ENCODE measurements at places on chromosomes 2 and 18.

- DNase-seq = no peak
Observed at GRCh38 chr2:178234648-178235047, 40.3 kb downstream of the OSBPL6 start.

DNA sequence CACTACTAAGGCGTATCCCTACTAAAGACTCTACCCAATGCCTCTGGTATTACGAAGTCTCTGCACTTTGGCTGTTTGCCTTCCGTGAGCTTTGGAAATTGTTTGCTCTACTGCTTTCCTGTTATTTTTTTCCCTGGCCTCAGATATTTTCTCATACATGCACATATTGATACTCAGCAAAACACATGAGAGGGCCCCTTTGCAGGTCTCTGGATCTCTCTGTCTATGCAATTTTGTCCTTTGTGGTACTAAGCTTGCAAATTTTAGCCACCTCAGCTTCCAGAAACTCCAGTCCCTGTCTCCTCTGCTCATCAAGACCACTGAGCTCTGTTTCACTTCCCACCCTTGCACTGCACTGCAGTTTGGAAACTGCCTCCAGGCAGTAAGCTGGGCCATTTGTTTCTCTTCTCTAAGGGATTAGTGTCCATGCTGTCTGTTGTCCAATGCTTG lies 46.6 kb downstream of the TAF1B start:
- DNase-seq = no peak

DNA sequence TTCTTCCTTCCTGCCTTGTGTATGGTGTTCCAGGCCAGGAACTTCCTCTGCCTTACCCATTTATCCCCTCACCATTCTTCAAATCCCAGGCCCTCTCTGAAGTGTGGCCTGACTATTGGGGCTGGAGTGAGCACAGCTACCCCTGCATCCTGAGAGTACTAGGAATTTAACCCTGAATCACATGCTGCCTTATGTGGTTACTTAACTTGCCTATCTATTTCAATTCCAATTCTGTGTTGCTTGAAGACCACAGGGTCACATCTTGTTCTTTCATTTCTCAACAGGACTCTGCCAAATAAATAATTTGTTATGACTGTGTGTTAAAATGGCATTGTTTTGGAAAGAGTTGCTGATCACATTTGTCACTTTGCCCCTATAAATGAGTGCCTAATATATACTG lies 108.6 kb downstream of the CERS6 start:
- DNase-seq = no peak

DNA sequence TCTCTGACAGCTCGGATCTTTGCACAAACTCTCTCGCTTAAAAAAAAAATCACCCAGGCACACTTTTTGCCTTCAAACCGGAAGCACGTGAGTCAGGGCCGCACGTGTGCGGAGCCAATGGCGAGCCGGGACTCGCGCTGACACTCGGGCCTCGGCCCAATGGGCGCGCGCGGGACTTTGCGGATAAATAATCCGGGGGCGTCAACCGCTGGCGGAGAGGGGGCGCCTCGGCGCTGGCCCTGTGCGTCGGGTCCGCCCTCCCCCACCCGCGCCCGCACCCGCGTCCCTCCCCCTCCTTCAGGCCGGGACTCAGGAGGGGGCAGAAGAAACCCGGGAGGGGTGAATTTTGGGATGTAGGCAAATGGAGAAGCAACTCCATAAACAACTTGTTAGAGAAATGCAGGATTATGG lies 319 bp upstream of the EN1 start:
- peak; percentile 44 for DNase-seq

- no peak for DNase-seq
Observed at GRCh38 chr2:178069551-178069950, 3.0 kb downstream of the PDE11A start.

DNA sequence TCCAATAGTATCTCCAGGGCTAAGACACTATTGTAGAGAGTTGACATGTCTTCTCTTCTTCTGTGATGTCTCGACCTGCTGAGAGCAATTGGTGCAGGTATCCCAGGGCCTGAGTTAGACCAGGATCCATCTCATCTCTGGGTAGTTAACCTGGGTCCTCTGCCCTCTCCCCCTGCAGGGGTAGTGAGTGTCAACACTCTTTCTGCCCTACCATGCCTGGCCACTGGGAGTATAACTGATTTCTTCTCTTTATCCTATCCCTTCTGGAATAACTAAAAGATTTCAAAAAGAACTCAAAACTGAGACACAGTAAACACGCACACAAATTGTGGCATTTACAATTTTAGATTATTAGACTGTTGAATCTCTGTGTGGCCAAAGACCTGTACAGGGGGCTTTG lies 20.8 kb upstream of the SIX3 start:
- DNase-seq = no peak

DNA sequence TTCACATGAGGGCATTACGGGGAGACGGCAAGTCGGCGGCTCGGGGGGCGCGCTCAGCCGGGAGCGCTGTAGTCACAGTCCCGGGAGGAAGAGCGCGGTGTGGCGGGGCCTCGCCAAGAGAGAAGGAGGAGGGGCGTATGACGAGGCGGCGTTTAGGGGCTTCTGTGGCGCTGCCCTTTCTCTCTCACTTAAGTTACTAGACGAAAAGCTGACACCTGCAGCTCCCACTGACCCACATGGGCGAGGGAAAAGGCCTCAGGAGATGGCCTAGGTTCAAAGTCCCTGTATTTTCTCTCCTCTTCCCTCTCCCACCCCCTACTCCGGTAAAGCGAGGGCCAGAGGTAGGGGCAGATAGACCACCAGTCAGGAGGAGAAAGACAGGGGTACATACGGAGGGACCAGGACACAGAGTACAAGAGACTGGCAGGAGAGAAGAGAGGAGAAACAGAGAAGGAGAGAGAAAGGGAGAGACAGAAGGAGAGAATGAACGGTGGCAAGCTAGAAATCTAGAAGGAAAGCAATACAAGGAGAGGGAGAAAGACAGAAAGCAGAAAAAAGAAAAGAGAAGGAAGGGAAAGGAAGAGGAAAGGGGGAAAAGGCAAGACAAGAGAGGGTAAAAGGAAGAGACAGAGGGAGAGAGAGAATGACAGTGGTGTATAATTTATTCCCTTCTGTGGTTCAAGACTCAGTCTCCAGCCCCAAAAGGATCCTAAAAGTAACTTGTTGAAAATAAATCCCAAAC lies 3.8 kb downstream of the SIX2 start:
- no peak for DNase-seq

DNA sequence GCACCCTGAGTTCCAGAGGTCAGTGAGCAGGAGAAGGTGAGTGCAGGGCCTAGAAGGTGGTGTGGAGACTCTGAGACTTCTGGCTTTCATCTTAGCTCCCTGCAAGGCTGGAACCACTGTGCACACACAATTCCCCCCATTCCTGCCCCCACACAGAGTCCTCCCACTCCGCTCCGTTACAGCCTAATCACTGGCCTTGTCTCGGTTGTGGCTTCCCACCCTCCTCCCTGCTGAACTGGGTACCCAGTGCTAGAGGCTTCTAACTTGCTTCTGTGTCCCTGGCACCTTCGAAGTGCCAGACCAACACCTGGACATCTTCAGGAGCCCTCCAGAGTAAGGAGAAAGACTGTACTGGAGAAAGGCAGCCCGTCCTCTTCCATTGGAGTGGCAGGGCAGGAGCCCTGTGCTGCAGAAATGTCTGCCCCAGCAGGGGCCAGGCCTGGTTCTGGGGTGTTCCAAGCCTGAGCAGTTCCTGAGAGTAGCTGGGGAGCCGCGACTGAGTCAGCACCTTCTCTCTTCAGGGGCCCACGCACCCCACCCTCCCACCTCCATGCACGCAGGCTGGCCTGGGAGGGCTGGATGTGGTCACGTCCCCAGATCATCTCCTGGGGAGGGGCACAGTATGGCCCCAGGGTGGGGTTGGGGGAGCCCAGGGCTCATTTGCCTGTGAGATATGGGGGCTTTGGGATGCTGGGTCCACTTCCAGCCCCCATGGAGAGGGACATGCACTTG lies 23.4 kb downstream of the CROCC2 start:
- no peak for DNase-seq

DNA sequence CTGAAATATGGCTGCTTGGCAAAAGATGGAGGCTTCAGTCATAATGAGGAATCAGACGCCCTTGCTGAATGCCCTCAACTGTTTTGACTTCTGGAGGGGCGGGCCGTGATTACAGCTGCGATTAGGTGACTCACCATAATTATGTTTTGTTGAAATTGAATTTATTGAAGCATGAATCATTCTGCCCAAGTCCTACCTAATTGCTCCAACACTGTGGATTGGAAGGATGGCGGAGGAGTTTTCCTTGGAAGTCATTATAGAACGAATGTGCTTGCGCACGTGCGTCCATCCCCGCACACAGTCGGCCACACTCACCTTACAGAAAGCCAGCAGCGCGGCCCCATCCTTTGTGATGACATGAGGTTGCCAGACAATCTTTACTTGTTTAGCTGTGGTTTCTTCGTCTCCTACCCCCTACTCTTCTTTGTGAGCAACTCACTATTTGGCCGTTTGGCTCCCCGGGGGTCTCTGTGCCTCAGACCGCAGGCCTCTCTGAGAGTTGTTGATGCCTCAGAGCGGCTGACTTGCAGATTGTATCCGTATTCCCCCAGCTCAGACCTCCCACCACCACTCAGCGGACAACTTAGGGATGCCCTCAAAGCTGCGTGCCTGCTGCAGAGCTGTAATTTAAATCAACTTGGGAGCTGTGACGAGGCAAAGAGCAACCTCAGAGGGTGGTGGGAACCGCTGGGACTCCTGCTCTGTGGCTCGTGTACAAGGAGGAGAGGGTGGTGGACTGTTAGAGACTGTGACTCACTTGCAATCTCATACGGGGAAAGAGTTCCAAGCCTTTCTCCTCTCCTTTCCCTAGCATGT lies 513.4 kb downstream of the TNS1 start:
- no peak for DNase-seq

GRCh38 chr2:200396781-200397242 lies 90.3 kb downstream of the SPATS2L start:
- DNase-seq = no peak

DNA sequence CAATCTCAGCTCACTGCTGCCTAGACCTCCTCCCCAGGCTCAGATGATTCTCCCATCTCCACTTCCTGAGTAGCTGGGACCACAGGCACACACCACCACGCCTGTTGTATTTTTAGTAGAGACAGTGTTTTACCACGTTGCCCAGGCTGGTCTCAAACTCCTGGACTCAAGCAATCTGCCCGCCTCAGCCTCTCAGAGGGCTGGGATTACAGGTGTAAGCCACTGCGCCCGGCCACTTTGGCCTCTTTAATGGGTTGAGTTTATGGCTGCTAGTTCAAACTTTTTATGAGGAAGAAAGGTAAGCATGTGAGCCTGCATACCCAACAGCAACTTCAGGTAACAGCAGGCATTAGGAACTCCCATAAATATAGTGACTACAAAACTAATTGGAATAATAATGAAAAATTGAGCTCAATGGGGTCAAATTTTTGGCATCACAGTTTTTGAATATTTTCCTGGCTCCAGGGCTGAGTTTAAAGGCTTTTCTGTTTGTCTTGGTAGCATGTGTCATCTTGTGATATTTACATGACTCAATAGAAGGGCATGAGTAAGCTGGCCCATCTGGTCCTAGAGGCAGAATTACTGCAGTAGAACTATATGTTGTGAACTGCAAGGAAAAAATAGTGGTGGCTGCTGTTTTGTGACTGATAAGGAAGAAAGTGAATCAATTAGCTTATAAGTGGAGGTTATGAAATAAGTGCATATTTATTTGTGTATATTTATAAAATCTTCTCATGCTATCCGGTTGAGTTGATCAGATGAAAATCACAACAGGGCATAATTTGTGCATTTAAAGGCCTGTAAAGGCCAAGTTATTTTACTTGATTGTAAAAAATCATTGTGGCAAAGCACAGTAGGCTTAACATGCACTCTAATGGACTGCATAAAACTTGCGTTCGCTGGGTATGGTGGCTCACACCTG lies 24.8 kb downstream of the GALM start:
- peak; percentile 28 for DNase-seq

DNA sequence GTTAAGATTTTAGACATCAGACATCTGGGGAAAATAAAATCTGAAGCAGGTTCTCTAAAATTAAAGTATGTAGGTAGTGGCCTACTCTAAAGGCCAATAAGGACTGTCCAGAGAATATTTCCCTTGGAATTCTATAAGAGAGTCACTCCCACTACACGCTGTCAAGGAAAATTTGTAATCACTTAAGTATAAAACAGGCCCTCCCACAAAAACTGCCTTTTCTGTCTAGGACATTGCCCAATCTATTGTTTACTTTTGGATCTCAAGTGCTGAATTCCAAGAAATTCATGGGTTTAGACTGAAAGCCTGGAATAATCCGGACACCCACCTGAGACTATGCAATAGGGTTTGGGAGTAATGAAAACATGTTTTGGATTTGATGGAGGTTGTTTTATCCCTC lies 1.7 kb upstream of the SRBD1 start:
- DNase-seq = no peak

DNA sequence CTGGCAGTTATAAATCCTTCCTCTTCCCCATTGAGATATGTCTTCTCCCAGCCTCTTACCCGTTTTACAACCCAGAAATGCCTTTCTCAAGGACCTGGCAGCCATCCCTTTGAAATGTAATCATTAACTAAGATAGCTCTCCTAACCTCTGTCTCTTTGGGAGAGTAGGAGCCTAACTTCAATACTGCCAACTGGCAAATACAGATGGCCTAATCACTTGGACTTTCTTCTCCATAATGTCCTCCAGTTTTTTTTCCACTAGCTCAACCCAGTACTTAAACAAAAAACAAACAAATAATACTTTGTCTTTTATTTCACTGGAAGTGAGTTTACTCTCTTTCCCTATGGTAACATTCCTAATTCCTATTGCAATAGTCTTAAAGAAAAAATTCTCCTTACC lies 1391.1 kb downstream of the SUCLG1 start:
- no peak for DNase-seq

GRCh38 chr2:205158404-205158803 lies 523.9 kb upstream of the NRP2 start:
- DNase-seq = no peak

- no peak for DNase-seq
Observed at GRCh38 chr2:69561101-69561500, 82.4 kb downstream of the AAK1 start.

GRCh38 chr2:149075853-149076252 lies 37.4 kb downstream of the LYPD6B start:
- DNase-seq = no peak

All from suppressor macrophage treated with lipopolysaccharide for 1 hour (primary cell).